ENCODE measurements at places on chromosomes 5 and 9.

GRCh38 chr5:53934151-53934820 lies 373.8 kb downstream of the NDUFS4 start:
- no peak for DNase-seq

DNA sequence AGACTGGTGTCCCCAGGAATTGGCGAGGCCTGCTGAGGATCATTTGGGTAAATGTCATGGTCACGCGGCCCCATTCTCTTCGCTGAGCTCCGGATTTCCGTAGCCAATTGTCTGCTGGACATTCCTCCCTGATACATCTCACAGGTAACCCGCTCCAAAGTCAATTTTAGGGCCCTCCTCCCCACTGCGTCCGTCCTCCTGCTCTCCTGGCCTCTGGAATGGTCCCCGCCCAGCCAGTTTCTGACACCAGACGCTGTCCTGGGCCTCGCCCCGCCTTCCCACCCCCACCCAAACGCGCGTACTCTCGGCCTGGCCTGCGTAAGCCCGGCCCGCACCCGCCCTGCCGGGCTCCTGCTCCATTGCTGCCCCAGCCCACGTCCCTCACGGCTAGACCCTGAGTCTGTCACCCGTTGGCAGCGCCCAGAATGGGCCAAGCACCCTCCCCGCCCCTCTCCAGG lies 202.0 kb downstream of the AUH start:
- no peak for DNase-seq

- no peak for DNase-seq
Measured at GRCh38 chr5:95759634-95760033, 28.5 kb downstream of the RHOBTB3 start.

GRCh38 chr9:34383904-34384303 lies 7.2 kb upstream of the MYORG start:
- DNase-seq: no peak

DNA sequence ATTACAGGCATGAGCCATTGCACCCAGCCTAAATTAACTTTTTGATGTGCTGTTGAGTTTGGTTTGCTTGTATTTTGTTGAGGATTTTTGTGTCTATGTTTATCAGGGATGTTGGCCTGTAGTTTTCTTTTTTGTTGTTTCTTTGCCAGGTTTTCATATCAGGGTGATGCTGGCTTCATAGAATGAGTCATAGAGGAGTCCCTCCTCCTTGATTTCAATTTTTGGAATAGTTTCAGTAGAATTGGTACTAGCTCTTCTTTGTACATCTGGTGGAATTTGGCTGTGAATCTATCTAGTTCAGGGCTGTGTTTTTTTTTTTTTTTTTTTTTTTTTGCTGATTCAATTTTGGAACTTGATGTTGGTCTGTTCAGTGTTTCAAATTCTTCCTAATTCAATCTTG lies 1164.3 kb upstream of the DMAC1 start:
- DNase-seq: no peak

- no peak for DNase-seq
Measured at GRCh38 chr5:150208187-150209098, 18.6 kb downstream of the SLC6A7 start.

GRCh38 chr9:116361547-116361946 lies 208.0 kb downstream of the PAPPA start:
- no peak for DNase-seq

DNA sequence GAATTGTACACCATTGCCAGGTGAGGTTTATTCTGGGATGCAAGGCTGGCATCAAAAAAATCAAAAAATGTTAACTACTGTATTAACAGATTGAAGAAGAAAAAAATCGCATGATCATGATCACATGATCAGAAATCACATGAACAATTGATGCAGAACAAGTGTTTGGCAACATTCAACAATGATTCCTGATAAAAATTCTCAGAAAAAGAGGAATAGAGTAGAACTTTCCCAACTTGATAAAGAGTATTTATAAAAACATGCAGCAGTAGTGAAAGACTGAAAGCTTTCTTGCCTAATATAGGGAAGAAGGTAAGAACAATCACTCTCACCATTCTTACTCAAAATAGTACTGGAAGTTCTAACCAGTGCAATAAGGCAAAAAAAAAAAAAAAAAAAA lies 16.4 kb downstream of the SLCO4C1 start:
- DNase-seq: no peak

GRCh38 chr5:23613566-23613965 lies 106.2 kb downstream of the PRDM9 start:
- DNase-seq: no peak

DNA sequence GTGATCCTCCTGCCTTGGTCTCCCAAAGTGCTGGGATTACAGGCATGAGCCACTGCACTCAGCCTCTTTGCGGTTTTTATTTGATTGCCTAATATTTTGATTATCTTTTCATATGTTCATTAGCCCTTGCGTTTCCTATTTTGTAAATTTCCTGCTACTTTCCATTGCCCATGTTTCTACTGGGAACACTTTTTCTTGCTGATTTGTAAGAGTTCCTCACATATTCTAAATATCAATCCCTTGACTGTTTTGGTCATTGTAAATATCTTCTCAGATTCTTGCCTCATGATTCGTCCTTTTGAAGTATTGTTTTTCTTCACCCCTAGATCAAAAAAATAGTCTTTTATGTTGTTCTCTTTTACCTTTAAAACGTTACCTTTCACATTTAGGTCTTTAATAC lies 37.9 kb upstream of the TTC1 start:
- DNase-seq: no peak

GRCh38 chr5:39757131-39757530 lies 332.4 kb upstream of the DAB2 start:
- no peak for DNase-seq

- no peak for DNase-seq
Measured at GRCh38 chr9:13607481-13608441, 328.3 kb upstream of the MPDZ start.

DNA sequence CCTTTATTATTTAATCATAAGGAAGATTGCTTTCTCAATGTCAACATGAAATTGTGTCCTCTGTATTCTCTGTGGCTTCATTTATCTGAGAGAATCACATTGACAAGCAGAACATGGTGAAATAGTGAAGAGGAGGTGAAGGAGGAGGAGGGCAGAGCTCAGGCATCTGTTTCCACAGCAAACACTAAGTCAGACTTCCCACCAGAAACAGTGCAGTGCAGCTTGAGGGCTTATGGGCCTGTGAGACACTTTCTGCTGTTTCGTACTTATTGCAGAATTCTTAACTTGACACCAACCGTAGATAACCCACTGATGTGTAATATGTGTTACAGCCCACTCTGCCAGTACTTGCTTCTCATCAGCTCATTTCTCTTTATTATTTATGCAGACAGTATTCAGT lies 386.3 kb downstream of the DIRAS2 start:
- no peak for DNase-seq

DNA sequence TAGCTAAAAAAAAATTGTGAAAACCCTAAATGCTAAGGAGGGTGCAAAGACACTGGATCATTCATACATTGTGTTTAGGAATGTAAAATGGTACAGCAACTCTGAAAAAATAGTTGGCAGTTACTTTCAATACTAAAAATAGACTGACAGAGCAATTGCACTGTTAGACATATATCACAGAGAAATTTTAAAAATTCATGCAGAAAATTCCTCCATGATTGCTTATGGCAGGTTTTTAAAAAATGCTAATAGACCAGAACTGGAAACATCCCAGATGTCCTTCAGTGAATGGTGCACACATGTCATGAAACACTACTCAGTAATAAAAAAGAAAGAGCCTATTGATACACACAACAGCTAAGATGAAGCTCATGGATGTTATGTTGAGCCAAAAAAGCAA lies 349.8 kb upstream of the DAB2 start:
- no peak for DNase-seq

DNA sequence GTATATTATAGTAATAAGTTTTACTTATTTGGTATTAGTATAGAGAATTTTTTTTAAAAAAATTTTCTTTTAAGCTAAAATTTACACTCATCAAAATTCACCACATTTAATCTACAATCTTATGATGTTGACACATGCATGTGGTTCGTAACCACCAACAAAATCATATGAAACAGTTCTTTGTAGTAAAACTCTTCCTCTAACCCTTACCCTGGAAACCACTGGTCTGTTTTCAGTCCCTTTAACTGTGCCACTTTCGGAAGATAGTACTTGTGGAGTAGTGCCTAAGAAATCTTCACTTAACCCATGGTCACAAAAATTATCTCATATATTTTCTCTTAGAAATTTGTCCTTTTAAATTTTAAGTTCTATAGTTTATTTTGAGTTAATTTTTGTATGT lies 1498.8 kb downstream of the MAT2B start:
- no peak for DNase-seq

GRCh38 chr5:172141949-172142319 lies 46.1 kb downstream of the STK10 start:
- DNase-seq: no peak

DNA sequence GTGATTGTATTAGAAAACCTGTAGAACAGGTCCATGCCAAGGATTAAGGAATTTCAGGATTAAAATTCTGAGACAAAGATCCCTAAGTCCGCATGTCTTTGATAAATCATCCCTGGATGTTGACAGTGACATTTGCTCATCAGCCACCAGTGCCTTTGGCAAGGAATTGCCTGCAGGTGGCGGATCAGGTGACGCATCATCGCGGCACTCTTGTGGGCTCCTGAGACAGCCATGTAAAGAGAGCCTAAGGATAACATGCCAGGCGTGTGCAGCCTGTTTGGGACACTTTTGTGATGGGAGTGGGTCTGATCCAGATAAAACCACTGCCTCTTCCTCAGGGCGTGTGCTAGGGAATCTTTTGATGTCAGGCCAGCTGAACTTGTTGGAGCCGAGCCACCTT lies 40.6 kb downstream of the ADCY2 start:
- no peak for DNase-seq

GRCh38 chr5:132370181-132370970 lies 866 bp downstream of the SLC22A5 start:
- DNase-seq: peak; percentile 53

DNA sequence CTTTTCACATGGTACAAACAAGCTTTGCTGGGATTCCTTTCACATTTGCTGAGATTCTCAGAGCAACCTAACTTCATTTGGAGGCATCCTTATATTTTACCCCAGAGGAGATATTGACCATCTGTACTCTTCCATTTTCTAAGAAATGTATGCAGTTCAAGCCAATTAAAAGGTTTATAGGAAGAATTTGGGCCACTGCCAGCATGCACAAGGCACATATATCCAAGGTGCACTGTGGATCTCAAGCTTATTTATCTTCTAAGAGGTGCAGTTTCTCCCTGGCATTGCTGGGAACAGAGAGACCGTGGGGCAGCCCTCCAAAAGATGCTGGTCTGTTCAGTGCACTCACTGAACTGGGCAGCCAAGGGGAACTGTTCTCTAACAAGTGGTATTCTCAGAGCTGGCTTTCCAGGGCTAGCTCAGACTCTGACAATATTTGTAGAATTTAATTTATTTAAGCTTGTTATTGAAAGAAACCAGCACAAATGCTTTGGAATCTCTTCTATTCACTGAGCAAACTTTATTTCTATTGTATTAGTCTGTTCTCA lies 213.3 kb downstream of the TENT4A start:
- no peak for DNase-seq

DNA sequence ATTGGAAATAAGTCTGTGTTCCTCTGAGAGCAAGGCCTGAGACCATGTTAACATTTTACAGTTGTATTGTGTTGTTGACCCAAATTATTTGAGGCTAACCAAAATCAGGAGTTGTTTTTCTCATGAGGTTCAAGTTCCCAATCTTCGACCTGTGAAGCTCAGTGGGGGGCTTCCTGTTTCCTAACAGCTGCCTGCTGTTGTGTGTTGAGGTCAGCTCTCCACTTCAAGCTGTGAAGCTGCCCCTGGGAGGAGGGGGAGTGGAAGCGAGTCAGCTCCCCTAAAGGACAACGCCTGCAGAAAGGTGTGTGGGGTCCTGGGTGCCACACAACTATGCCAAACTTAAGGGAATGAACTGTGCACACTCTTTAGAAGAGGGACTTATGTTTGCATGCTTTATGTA lies 295.5 kb downstream of the IRX1 start:
- DNase-seq: no peak

GRCh38 chr9:88007291-88007650 lies 32.9 kb upstream of the CDK20 start:
- no peak for DNase-seq

DNA sequence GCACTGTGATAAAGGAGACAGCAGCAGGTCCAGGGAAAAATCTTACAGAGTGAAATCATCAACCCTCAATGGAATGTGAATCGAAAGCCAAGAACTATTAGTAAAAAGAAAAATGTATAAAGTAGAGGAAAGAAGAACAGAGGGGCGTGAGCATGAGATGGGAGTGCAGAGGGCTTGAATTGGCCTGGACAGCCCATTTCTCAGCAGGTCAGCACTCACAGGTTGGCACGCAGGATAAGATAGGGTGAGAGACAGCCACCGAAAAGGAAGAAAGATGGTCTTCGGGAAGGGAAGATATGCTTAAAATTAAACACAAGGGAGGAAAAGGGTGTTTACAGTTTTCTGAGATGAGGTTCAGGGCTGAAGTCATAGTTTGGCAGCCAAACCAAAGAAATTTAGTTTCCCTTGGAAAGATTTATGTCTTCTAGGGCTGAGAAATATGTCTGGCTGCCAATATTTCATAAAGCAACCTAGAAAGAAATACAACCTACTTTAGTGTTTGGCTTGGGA lies 524.7 kb downstream of the SPATA31D1 start:
- DNase-seq: no peak

DNA sequence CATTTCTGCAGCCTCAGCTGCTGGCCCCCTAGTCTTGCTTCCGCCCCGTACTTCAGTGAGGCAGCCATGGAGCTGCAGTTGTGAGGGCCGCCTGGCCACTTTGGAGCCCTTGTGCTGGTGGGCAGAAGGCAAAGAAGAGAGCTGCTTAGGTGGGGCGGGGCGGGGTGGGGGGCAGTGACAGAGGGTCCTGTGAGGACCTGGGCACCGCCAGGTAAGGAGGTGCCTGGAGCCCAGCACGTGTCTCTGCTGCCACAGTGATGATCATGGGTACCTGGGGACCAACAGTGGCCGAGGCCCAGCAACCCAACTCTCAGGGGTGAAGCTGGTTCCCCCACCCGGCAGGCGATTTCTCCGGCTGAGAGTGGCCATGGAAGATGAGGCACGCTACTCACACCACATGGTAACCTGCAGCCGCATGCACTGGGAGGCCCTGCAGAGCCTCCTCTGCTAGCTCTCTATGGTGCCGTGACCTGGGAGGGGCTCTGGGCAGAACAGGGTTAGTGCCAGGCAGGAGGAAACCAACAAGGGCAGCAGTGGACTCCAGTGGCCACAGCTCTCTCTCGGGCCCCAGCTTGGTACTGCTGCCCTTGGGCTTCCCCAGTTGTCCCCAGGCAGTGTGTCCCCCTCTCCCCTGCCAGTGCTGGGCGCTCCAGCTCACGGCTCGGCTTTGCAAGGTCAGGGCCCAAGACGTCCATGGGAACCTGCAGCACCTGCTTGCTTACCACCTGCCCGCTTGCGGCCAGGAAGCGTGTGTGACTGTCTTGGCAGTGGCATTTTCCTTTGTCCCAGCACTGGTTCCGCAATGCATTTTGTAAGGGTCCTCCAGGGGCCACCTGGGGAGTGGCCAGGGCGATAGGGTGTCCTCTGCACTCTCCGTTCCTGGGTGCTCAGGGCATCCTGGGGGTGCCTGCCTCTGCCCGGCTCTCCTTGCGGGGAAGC lies 24.0 kb downstream of the NDUFS6 start:
- DNase-seq: peak; percentile 53

Data from pancreas (tissue), 10 donors.